ENCODE measurements at places on chromosomes 2 and 18.

DNA sequence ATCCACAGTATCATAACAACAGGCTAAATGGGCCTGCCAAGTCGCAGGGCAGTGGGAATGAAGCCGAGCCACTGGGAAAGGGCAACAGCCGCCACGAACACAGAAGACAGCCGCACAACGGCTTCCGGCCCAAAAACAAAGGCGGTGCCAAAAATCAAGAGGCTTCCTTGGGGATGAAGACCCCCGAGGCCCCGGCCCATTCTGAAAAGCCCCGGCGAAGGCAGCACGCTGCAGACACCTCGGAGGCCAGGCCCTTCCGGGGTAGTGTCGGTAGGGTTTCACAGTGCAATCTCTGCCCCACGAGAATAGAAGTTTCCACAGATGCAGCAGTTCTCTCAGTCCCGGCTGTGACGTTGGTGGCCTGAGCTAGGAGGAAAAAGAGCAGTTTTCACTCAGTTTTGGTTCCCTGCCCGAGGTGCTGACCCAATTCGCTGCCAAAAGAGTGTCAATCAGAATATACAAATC is 32.2 kb downstream of the KCTD18 start:
- no peak for DNase-seq

DNA sequence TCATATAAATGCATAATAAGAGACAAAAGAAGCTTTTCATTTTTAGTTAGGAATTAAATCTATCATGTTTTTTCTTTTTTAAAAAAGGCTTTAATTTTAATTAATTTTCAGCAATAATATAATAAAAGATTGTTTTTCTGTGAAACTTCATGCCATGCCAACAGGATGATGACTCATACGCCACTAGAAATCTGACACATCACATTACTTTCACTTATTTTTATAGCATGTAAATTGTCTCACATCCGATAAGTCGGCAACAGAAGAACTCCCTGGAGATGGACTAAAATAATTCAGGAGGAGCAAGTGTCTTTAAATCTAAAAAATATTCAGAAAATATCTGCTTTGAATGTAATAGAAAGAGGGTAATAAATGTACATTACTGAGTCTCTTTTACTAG is 1024.2 kb upstream of the ACVR2A start:
- DNase-seq = no peak

- no peak for DNase-seq
These were observed 64.3 kb downstream of the ACKR3 start for GRCh38 chr2:236633775-236634560.

DNA sequence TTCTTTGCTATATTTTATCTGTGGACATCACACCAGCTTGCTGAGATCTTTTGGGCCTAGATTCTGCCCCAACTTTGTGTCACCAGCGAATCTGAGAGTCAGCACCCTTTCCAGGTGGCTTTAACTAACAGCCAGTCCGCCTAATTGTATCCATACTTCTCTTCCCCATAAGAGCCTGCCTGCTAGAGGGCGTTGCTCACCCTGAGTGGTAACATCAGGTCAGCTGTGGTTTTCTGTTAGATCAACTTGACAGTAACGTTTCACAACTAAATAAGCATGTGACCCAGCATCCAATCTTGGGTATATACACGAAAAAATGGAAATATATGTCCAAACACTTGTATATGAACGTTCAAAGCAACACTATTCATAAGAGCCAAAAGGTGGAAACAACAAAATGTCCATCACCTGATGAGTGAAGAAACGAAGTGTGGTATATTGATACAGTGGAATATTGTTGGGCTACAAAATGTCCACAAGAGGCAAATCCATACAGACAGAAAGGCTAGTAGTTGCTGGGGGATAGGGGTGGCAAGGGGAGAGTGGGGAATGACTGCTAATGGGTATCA is 24.9 kb downstream of the EFHD1 start:
- peak; percentile 89 for DNase-seq

- DNase-seq = no peak
These were observed 302.8 kb upstream of the CCDC68 start for GRCh38 chr18:55262021-55262560.

DNA sequence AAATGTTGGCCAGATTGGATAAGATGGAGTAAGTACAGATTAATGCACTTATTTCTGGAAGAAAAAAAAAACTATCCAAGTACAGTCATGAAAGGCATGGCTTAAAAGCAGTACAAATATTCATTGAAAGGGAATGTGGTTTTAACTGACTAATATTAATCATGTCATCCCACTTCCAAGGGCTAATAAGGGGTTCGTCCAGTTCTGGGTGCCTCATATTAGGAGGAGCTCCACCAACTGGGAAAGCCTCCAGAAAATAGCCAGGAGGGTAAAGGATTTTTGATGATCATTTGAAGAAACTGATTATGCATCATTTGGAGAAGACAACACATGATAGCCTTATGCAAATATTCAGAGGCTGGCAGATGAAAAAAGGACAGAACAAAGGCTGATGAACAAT is 115.2 kb upstream of the ARL5A start:
- DNase-seq = no peak

DNA sequence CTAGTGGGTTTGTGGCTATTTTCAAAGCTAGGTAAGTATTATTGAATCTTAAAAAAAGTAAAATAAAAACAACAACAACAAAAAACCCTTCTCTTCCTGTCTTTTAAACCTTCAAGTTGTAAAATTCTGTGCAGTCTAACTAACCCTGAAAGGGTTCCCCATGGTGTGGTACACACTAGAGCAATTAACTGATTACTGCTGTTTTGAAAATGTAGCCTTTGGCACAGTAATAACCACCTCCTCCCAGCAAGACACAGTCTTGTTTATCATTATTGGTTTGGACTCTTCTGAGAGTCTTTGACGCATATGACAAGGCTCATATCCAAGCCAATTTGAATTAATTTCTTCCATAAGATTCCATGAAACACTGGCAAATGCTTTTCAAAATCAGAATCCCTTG is 2184.6 kb upstream of the PIK3C3 start:
- DNase-seq = no peak

- DNase-seq = no peak
These were observed 223.4 kb upstream of the RND3 start for GRCh38 chr2:150710916-150711315.

Data from MV-4-11 (cell line).